ENCODE measurements at places on chromosomes 5 and 9.

DNA sequence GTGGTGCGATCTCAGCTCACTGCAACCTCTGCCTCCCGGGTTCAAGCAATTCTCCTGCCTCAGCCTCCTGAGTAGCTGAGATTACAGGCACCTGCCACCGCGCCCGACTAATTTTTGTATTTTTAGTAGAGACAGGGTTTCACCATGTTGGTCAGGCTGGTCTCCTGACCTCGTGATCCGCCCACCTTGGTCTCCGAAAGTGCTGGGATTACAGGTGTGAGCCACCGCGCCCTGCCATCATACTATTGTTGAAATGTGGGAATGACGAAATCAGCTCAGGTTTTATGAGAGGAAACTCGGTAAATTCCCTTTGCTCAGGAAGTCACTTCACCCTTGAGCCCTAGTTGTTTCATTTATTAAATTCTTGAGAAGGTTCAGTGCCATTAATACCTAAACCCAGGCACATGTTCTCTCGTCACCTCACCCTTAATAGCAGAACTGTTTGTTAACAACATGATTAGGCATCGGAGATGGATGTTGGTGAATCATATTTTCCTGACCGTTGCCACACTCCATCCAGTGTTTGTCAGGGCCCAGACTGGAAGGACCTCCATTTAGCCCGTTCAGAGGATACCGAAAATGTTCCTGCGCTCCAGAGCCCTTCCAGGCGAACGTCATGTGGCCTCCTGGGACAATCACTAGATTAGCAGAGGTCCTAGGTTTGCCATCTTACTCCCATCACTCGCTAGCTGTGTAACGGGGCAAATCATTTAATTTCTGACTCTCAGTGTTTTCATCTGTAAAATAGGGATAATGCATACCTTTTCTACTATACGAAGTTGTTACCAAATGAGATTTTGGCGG lies 20.0 kb upstream of the CREBRF start:
- DNase-seq = no peak

GRCh38 chr5:56071470-56071869 lies 76.7 kb upstream of the IL6ST start:
- DNase-seq = no peak

GRCh38 chr9:105144841-105145240 lies 99.6 kb upstream of the SLC44A1 start:
- no peak for DNase-seq

DNA sequence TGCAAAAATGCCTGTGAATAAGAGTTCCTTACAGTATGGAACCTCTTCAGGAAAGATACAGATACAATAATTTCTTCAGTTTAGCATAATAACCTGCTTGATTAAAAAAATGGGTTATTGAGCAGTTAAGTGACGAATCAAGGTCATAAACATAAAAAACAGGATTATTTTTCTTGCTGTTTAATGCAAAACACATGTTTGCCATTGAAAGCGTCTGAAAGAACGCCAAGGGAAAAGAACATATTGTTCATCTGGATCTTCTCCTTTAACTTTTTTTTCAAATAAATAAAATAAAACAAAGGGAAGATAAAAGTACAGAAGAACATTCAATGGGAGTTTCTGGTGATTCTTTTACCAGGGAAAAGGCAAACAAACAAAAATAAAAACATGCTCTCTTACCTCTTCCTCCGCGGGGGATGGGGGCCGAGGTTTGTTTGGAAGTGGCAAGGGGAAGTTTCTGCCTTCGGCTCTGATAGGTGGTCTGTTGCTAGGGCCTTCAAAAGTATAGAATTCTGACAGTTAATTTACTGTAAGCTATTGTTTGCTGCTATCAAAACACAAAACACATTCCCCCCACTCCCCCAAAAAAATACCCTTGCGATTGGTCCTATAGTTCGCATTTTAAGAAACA lies 20.1 kb downstream of the C5orf58 start:
- no peak for DNase-seq

DNA sequence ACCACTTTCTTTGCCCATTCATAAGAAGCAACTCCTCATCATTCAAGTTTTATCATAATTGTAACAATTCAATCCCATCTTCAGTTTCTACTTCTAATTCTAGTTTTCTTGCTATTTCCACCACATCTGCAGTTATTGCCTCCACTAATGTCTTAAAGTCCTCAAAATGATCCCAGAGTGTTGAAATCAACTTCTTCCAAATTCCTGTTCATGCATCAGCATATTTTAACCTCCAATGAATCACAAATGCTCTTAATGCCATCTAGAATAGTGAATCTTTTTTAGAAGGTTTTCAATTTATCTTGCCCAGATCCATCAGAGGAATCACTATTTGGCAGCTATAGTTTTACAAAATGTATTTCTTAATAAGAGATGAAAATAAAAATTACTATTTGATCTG lies 3.2 kb upstream of the SRP19 start:
- DNase-seq = peak; percentile 11

- no peak for DNase-seq
Measured at GRCh38 chr5:108046955-108047670, 334.8 kb downstream of the FBXL17 start.

GRCh38 chr5:109483395-109483971 lies 73.7 kb upstream of the PJA2 start:
- DNase-seq = no peak

DNA sequence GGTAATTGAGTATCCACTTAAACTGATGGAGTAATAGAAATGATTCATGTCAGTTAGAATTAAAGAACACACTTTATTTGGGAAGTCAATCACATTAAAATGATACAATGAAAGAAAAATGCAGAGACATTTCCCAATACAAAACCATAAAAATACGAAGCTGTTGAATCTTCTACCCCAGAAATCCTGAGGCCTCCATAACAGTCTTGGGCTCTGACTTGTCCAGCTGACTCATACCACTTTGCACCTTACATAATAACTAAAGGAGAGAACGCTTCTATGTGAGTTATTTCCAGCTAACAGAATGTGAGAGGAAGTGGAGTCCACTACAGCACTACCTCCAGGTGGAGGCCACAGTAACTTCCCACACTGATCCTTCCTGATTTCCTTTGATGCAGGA lies 305.0 kb downstream of the MRPS30 start:
- no peak for DNase-seq

DNA sequence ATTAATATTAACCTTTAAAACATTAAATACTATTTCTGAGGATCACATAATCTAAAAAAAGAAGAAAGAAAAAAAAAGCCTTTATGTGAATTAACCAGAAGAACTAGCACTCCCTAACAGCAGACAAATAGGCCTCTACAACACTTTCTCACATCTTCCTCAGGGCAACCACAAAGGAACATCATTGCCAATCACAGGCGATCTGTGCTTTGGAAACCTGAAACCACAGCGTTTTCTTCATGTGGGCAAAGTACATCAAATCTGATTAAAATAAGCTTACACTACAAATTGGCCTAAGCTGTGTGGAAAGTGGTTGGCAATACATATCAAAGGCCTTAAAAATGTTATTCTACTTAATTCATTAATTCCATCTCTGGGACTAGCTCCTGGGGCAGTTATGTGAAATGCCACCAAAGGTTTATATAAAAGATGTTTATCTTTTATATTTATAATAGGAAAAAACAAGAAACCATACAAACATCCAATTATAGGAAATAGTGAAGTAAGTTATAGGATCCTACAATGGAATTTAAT lies 184.8 kb upstream of the TBCA start:
- no peak for DNase-seq

DNA sequence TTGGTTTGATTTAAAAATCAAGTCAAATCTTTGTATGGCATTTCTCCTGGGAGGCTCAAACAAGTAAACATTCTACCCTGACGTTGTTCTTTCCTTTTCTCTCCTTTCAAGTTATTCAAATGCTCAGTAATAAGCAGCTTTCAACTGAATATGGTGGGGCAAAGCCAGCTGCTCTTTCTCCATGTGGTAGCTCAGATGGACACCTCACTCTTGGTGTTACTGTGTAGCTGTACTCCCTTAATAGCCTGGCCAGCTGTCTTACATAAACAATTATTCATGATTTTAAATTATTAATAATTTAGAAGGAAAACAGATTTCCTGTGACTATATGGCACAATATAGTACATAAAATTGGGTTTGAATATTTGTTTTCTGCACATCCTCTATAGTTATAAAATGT lies 165.2 kb downstream of the PDE4D start:
- DNase-seq = no peak

- no peak for DNase-seq
Measured at GRCh38 chr9:34694811-34695210, 3.7 kb upstream of the CCL19 start.

- DNase-seq = no peak
Measured at GRCh38 chr5:56532466-56532865, 282.9 kb upstream of the MAP3K1 start.

GRCh38 chr5:52727020-52727419 lies 60.7 kb upstream of the ITGA1 start:
- DNase-seq = no peak

DNA sequence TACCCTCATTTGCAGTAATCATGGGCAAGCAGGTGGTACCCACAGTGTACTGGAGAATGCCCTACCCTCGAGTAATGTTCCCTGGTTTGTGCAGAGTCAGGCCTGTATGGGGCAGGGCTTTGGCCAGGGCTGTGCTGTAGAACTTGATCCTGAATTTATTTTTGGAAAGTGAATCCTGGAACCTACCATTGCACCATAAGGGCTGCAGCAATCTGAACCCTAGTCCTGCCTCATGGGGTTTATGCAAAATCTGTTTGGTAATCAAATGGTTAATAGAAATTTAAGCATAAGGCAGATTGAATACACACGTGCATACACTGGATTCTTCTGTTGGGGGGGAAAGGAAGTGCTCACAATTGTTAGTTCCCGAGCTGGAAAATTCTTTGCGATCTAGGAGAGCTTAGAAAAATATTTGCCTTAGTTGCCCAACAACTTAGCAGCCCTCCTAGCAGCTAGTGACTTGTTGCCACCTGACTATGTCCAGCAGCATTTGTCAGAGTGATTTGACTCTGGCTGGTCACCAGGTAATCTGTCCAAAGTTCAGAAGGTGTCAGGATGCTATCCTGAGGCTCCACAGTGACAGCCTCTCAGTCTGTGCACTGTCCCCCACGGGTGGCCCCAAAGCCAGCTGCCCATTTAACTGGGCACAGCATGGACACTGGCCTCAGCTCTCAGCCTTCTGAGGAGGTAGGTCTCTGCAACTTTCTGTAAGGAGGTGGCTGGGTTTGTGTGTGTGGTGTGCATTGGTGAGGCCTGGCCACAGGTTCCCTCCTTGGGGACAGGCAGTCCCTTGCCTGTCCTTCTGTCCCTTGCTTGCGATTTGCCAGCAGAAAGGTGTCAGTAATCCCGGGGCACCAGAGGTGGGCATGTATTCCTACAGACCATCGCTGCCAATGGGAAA lies 8.3 kb downstream of the MVB12B start:
- DNase-seq = no peak

- peak; percentile 67 for DNase-seq
Measured at GRCh38 chr5:82314964-82315758, 37.0 kb upstream of the RPS23 start.

GRCh38 chr9:104094534-104095015 lies 466 bp downstream of the SMC2 start:
- DNase-seq = peak; percentile 7

DNA sequence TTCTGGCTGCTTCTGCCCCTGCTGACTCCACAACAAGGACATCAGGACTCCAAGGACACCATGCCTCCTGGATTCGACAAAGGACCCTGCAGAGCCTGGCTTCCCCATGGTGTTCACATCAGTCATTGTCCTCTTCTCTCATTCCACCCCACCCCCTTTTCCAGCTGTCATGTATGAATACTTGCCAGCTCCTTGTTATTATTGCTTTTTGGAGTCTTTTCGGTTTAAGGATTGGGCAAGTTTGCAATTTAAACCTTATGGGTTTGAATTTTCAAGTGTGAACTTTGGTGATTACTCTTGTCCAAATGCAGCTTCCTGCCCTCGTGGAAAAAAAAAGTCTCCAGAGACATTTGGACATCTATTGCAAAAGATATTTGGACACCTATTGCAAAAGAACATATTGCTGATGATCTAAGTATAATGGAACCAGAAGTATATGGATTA lies 14.2 kb upstream of the LVRN start:
- DNase-seq = peak; percentile 31

DNA sequence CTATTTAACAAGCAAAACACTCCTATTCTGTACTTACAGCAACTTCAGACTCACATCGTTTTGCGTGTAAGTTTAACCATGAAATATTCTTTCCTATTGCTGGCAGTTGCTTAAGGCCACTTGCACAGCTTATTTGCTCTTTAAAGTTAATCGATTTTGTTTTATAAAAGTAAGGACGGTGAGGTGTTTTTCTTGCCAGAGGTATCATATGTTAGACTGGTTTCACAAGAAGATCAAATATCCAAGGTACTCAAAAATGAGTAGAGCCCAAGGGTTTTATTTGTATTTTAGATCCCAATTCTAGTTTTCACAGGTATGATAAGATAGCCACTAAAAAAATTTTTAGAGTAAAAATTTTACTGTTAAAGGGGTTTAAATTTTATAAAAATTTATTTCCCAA lies 16.2 kb downstream of the CLINT1 start:
- DNase-seq = no peak

GRCh38 chr9:26311463-26311995 lies 581.1 kb downstream of the CAAP1 start:
- DNase-seq = no peak

- no peak for DNase-seq
Measured at GRCh38 chr9:93612796-93613154, 36.4 kb downstream of the PHF2 start.

DNA sequence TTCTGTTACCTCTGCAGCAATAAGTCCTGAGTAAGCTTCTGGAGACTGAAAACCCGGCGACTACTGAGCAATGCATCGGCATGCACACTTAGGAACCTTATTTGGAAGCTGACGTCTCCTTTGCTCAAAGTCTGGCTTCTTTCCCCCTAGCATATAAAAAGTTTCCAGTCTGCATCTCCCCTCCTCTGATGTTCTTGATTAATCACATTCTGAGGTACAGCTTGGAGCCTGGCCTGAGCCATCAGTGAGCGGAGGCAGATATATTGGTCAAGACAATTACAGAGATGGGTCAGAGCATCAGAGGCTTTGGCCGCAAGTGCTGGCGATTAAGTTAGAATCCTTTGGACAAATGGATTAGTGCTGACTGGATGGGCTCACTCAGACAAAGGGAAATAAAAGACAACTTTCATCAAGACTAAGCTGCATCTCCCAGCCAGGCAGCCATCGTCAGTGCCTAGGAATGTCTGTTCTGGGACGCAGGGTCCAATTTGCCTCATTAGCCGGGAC lies 140.7 kb downstream of the MTX3 start:
- peak; percentile 81 for DNase-seq

GRCh38 chr5:96634881-96635280 lies 27.3 kb upstream of the CAST start:
- no peak for DNase-seq

- DNase-seq = peak; percentile 32
Measured at GRCh38 chr5:132220491-132220890, 7.2 kb downstream of the P4HA2 start.

DNA sequence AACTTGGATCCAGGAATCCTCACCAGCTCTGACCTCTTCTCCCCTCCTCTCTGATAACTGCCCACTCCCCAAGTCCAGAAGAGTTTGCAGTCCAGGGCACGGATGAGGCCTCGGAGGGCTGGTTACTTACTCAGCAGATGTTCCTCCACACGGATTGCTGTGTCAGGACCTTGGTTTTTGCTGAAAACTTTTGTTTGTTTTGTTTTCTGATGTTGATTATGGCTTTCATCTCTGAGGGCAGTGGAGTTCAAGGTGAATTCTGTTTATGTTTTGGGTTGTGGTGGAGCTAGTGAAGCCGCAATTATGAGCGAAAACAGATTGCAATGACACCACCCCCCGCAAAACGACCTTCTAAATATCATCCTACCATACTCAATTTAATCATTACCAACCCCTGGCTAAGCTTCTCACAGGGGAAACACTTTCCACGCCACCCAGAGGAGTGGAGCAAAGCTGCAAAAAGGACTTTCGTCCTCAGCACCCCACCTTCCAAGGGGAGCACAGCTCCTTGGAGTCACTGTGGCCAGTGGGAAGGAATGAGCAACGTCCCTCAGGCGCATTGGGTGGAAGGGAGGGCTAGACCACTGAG lies 92.7 kb upstream of the SAP30L start:
- no peak for DNase-seq
